HuH-7.5 (cell line): ENCODE measurements at places on chromosomes 13 and 19.

DNA sequence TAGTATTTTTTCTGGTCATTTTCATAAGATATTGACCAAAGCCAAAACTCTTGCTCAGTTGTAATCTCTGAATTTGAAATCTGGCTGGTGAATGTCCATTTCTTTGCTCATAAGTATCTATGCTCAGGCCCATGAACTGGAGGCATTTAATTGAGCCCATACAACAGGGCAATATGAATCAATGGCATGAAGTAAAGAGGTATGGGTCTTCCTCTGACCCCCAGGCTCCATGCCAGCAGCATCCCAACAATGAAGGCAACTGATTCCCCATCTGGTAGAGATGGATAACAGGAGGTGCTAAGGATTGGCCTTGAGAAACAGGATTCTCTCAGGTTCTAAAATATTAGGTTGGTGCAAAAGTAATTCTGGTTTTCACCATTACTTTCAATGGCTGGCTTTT is 330.8 kb downstream of the LIG4 start:
- no peak for DNase-seq

- DNase-seq, result no peak
Observed at GRCh38 chr13:88862095-88862620, 1191.0 kb downstream of the SLITRK5 start.

DNA sequence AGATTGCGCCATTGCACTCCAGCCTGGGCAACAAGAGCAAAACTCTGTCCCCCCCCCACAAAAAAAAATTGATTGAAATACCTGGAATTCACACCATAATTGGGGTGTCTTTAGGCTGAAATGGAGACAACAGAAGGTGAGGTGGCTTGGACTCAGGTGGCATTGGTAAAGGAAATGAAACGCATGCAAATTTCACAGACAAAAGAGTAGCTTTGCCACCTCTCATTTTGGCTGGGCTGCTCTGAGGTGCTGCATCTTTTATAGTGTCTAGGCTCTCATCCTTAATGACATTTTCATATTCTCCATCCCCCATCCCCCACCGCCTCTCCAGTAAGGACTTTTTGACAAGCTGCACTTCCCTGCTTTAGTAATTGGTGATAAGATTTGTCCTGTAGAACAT is 6.9 kb downstream of the UBE2L5 start:
- DNase-seq, result no peak

DNA sequence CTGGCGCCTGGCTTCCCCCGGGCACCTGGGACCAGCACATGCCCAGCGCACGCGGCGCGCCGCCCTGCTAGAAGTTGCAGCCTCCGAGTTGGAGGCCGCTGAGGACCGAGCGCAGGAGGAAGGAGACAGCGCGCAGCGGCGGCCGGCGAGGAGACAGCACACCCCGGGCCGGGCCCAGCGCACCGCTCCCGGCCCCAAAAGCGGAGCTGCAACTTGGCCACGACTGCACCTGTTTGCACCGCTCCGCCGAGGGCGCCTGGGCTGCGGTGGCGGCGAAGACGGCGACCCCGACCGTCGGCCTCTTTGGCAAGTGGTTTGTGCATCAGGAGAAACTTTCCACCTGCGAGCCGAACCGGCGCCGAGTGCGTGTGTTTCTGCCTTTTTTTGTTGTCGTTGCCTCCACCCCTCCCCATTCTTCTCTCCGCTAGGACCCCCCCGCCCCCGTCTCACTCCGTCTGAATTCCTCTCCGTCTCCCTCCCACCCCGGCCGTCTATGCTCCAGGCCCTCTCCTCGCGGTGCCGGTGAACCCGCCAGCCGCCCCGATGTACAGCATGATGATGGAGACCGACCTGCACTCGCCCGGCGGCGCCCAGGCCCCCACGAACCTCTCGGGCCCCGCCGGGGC is at the start of gene SOX1:
TSS of gene SOX1 (plus strand) at position 34 of the 626 bp plus-strand sequence. CDS start at position 544, 510 bp downstream.
- DNase-seq, result no peak

DNA sequence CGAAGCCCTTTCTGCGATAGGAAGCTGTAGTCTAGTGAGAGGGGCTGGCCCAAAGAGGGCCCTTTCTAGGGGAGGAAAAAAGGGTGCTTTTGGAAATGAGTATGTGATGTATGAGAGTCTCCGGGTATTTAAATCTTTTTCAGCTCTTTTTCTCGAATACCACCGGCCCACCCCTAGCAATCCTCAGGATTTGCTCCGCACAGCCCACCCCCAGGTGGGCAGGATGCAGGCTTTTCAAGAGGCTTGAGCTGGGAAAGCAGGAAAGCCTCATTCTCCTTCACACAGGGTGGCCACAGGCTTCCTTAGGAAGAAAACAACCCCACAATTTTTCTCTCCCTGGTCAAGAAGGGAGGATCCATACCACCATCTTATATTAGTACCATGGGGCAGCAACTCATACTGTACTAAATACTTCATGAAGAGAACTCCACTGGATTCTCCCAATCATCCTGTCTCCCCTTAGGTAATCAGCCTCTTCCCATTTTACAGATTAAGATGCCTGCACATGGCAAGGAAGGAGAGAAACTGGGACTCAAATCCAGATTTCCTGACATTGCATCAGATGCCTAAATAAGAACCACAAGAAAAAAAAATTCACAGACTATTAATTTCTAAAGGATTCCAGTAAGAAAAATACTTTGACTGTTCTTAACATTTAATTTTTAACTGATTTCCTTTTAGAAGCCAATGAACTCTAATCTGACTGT is 84.4 kb downstream of the STK24 start:
- DNase-seq, result no peak

DNA sequence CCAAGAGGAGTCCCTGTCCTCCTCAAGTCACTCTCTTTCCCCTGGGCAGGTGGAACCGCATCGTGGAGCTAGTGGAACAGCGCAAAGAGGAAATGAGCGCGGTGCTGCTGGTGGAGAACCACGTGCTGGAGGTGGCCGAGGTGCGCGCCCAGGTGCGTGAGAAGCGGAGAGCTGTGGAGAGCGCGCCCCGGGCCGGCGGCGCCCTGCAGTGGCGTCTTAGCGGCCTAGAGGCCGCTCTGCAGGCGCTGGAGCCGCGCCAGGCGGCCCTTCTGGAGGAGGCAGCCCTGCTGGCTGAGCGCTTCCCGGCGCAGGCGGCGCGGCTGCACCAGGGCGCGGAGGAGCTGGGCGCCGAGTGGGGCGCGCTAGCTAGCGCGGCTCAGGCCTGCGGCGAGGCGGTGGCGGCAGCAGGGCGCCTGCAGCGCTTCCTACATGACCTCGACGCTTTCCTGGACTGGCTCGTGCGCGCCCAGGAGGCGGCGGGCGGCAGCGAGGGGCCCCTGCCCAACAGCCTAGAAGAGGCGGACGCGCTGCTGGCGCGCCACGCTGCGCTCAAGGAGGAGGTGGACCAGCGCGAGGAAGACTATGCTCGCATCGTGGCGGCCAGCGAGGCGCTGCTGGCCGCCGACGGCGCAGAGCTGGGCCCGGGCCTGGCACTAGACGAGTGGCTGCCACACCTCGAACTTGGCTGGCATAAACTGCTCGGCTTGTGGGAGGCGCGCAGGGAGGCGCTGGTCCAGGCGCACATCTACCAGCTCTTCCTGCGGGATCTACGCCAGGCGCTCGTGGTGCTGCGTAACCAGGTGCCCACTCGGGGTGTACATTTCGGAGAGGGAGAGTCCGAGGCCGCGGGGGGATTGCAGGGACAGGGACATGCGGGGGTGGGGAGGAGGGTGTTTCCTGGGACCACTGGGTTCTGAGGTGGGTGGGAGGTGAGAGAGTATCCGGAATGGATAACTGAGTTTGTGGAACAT is 52.8 kb downstream of the SPTBN4 start:
- DNase-seq, result no peak

DNA sequence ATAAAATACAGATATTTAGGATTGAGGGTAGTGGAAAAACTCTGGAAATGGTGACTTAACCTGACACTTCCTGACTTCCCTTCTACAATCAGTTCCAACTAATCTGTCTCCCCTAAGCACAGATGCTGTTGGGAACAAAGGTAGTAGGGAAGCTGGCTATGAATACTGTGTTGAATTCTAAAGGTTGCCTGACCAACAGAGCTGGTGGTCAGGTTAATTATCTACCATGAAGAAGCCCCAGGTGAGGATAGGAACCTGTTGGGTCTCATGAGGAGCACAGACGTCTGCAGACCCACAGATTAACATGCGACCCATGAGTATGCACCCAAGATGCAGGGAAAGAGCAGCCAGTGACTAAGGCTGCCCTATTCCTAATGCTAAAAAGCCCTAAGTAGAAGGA is 172.3 kb downstream of the DIAPH3 start:
- DNase-seq, result no peak

- no peak for DNase-seq
Observed at GRCh38 chr19:11530432-11530831, 1.5 kb upstream of the ECSIT start.

DNA sequence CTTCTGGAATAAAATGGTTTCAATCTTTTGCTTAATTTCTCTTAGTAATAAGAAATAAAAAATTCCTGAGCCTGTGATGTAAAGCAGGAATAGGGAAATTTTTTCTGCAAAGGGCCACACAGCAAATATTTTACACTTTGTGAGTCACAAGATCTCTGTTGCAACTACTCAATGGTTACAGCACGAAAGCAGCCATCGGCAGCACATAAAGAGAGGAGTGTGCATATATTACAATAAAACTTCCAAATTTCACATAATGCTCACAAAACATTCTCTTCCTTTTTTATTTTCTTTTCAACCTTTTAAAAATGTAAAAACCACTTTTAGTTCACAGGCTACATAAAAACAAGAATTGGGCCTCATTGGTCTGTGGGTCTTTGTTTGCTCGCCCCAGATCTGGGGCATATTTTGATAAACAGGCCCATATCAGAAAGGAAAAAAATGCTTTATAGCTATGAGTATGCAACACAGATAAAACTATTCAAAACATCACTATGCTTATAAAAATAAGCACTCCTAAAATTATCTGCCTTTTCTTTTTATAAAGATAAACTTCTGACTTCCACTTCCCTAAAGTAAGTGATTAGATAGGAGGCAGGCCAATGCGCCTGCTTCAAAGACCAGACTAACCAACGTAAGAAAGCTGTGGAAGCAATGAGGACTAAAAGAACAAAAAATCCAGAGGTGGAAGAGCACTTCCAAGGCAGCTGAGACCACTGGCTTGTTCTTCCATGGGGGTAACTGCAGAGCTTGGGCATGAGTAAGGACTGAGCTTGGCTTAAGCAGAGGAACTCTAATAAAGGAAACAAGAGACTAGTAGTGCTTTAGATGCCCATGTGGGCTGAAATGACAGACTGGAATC is 26.5 kb downstream of the MYCBP2 start:
- DNase-seq, result no peak

DNA sequence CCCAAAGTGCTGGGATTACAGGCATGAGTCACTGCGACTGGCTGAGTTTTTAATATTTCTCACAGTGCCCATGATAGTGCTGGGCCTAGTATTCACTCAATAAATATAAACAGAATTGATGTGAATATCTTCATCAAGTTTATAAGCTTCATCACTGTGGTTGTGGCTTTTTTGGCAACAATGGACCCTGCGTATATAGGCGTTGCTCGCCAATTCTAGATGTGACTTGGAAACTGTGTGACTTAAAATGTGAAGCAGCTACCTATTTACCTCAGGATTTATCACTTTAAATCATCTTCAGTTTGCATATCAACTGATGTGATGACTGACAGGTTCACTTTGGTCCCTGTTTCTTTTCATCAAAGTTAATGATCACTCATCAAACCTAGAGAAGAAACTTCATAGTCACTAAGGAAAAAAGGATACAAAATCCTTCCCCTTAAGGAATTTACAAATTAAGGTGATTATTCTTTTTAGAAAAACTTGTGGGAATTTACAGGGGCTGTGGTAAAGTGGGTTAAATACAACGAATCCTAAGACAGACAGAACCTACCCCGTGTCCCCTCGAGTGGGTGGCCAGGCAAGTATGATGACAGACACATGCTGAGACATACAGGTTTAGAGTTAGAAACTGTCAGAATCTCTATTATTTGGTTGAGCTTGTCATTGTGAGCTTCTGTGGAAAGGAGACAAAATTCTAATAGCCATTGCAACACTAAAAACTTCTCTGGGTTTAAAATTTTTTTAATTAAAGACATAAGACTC is 101.3 kb downstream of the AKAP11 start:
- DNase-seq, result no peak

DNA sequence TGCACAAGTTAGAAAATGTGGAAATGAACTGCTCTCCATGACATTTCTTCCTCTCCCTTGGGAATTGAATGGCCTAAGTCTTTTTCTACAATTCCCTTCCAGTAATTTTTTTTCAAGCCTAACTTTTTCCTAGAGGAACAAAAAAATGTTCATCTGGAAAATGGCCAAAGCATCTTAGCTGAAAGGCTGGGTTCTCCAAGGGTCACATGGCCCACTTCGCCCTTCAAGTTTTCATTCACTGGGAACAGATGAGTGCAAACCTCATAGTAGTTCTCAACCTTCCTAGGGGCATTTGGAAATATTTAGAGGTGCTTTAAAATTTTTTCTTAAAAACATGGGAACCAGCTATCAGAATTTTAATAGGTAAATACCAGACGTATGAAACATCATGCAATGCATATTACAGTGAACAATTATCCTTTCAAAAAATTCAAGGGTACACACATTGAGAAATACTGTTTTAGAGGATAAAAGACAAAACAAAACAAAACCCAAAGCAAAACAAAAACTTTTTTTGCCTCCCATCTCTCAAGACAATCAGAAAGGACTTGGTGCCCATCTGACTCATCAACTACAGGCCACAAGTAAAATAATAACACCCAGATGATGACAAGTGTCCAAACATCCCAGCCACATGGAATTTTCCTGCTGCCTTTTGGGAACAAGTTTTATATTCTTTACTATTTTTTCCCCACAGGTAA is 208.8 kb downstream of the SLITRK6 start:
- DNase-seq, result no peak

DNA sequence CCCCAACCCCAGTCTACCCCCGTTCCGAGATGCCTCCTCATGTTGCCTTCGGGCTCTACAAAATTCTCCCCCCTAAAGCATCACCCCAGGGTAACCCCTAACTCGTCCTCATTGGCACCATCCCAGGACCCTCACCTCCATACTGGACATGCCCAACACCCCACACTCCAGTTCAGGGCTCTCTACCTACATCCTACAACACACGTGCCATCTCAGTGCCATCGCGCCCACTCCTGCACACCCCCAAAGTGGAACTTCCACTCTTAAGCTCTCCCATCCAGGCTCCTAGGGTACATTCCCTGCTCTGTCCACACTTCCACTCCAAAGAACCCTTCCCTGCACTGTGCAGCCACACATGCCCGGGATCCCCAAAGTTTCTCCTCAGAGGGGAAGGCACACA is 827 bp upstream of the FKRP start:
- no peak for DNase-seq

- no peak for DNase-seq
Observed at GRCh38 chr13:75512253-75512652, 25.4 kb downstream of the COMMD6 start.
